Stimulated activated CD8-positive, alpha-beta memory T cell treated with anti-CD3 and anti-CD28 coated beads, Interleukin-7, amount 100 ng/mL, for 24 hours (primary cell): ENCODE measurements at places on chromosomes 3 and 15.

GRCh38 chr3:100099621-100100020 lies 14.7 kb downstream of the FILIP1L start:
- no peak for DNase-seq

DNA sequence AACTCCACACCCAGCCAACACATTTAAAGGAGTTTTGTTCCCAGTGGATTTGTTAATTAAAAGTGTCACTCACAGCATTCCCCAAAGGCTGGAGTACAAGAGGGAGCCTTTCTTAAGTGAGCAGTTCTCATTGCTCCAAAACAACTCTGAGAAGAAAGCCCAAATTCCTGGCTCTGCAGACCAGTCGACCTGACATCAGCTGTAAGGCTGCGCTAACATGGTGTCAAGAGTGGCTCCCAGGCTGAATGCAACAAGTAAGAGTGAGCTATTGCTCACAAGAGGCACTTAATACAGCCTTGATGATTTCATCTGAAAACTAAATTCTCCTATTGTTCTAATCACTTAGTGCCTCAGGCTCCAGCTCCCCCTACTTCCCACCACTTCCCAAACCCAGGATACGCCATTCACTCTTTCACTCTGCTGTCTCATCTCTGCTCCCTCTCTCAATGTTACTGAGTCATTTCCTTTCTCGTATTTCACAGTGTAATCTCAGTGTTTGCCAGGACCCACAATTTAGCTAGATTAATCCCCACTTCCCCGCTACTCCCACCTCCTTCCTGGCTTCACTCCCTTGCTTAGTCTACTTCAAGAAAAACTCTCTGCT lies 81.8 kb downstream of the WWTR1 start:
- DNase-seq = no peak

DNA sequence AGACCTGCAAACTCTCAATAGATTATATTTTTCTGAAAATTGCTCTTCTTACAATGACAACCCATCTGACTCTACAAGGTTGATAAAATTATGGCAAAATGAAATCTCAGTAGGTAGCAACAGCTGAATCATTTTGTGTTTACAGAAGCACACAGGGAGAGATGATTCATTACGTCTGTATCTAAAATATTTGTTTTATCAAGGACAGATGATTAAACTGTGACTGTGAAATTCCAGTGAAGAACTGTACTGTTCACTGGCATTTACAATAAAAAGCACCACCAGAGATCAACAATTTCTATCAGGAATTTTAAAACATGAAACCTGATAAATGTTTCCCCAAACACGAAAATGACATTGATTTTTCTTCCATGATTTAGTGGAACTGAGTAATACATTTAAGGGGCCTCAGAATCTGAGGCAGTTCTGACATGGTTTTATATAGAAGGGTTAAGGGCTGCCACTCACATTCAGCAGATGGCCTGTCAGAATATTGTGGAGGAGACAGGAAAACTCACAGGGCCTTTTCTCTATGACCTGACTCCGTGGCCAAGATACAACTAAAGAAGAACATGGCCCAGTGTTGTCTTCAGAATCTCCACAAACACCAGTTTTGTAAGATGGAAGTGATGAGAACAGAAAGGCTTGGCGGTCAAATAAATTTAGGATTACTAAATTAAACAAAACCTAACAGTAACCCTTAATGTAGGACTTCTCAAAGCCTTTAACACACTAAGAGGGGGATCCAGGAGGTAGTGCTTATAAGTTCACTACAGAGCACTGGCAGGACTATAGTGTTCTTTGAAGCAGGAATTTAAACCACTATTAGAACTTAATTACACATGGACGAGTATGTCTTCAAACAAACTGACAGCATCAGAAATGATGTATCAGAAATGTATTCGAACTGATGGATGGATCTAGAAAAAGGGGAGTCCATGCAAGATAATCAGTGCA lies 25.9 kb downstream of the RAD18 start:
- no peak for DNase-seq

DNA sequence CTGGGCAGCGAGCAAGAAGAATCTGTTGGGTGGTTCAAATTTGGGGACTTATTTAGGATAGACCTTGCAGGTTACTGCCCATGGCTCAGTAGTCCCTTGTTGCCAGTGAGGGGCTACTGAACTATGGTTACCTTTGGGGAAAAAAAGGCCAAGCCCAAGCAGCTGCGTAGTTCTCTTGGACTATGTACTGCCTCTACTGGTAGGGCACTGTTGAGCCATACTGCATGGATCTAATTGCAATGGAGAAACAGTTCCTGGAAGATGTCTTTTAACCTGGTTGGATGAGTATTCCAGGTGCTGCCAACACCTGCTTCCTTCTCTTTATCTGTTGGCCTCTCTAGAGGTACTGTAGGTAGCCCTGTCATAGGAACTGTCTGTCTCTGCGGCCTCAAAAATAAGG lies 671.9 kb upstream of the CBLB start:
- no peak for DNase-seq

DNA sequence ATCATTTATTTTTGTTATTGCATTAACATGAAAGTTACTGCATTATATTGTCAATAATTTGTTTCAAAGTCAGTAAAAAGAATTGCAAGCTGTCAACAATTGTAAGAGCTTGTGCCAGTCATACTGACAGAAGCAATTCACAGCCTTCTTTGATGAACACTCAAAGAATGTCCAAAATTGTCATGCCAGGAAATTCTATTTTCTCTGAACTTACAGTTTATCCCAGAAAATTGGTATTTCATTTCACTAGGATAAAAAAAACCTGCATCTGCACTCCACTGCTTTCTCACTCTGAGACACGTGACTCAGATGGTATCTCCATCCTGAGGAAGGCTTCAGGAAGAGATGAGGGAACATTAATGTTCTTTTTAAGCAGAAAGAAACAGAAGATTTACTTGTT lies 332.6 kb upstream of the CCDC54 start:
- DNase-seq = no peak

DNA sequence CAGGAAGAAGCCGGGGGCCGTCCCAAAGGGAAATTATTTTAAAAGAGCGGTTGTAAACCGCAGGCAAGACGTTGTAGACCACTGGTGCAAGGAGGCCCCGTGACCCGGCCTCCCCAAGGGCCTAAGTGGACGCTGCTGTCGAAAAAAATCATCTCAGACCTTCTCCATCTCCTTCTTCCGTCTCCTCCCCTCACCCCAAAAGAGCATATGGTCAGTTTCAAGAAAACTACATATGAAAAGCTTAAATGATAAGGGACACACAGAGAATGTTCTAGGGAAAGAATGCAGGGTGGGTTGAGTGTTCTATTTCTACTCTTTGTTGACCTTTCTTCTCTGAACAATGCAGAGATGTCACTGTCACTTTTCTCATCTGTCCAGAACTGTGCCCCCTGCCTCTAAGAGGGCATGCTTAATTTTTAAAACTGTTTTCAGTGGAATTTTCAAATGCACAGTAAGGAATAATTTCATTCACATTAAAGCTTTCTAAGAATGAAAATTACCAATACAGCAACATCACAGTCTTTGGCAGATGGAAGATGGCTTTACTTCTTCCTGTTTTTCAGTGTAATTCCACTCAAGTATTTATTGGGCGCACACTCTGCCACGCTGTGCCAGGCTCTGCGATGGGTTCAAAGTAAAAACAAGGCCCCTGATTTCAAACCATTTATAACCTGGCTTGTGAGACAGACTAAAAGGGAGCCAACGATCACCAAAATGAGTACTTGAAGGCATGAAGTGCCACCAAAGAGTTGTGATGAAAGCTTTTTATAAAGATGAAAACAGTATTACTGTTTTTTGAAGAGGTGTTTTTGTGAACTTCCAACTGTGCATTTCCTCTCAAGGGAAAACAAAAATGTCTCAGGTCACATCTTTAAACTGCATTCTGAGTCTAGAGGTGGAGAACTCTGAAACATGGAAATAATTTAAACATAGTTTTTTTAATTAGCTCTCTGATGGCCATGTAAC lies 891 bp upstream of the TOP2B start:
- no peak for DNase-seq

DNA sequence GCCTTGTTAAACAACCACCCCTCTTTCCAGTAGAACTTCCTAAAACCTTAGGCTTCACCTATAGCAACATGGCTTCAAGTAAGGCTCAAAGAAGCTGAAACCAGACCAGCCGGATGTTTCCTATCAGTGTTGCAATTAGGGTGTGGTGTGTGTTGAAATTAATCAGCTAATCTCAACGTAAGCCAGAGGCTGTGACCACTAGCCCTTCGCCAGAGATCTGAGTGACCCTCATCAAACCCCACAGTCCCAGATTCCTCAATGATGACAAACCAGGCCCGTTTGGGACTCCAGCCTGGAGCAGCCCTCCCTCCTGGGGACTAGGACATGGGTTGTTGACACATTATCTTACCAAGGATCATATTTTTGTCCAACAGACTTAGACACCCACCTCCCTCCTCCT lies 27.3 kb downstream of the CYP11A1 start:
- no peak for DNase-seq

DNA sequence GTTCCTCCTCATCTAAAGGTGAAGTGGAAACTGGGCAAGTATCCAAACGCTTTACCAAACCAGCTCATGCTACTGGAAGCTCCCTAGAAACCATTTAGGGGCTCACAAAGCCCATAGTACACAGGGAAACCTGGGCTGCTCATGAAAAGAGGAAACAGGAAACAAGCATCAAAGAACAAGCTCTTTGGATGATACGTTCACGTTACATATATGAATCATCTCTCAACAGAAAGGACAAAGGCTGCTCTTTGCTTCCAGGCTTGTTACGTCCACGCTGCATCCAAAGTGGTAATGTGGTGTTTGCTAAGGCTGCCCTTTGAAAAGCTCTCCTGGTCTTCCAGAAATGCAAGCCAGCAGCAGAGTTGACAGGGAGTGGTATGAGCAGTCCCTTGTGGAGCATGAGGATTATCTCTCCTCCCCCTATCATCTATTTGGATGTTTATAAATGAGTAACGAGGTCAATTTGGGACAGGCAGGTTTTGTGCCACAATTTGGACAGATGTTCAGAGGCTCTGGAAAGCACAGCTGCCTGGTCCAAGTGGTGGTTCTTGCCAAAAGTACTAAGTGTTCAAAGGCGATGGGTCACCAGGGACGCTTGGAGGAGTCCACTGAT lies 98.0 kb upstream of the RORA start:
- DNase-seq = no peak

DNA sequence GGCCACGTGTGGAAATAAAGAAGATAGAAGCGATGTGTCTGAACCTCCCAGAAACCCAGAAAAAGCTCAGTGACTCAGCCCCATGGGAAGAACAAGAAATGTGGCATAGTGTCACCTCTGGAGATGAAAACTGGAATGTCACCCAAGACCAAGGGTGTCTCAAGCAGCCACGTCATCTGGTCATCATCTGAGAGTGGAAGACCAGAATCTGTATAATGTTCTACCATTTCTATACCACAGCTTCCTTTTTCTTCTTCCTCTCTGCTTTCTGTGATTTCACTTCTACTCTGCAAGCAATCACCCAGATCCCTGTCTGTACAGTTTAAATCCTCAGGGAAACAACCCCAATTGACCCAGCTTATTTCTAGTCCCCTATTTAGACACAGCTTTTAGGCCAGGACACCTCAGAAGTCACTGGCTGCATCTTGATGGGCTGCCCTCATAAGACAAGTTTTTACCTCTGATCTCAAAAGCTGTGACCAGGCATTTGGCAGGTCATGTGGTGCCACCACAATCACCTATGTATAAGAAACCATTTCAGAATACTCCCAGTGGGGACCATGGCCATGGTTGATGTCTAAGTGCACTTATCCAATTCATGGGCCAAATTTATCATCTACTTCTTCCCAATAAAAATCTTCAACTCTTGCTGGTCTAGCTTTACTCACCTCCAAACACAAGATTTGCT lies 278.5 kb upstream of the UMPS start:
- DNase-seq = no peak

- DNase-seq = no peak
These were observed 53.5 kb downstream of the TFDP2 start for GRCh38 chr3:142095841-142096240.

DNA sequence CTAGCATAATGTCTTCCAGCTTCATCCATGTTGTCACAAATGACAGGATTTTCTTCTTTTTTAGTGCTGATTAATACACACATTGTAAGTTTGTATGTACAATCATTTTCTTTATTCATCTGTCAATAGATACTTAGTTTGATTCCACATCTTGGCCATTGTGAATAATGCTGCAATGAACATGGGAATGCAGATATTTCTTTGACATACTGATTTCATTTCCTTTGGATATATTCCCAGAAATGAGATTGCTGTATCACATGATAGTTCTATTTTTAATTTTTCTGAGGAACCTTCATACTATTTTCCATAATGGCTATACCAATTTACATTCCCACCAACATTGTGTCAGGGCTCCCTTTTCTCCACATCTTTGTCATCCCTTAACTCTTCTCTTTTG lies 117.9 kb downstream of the MEIS2 start:
- DNase-seq = no peak

DNA sequence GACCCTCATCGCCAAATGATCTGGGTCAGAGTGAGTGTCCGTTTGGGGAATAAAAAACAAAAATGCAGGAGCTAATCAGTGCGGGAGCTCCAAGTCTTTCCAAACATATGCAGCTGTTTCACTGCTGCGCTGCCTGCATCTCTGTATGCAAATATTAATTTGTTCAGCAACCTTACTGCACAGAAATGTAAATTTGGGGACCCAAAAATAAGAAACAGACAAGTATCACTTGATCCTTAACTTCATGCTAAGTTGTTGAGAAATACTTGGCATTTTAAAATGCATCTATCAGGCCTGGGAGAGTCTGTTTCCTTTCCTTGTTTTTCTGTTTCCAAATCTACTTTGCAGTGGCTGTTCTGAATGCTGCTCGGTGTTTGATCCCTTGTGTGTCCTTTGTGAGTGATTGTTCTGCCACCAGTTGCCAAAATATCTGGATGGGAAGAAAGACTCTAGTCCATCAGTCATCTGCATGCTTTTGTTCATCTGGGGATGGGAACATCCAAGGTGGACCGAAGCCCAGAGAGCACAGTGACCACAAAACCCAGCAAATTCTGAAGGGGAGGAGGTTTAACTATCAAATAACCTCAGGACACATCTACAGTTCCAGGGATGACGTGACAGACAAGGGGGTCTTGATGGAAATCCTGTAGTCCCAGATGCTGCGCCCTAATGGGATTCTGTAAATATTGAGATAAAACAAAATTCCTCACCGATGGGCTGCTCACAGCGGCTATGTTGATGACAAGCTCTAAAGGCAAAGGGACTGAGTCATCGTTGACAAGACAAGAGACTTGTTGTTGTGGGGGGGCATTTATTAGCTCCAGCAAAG lies 199.5 kb upstream of the WNT5A start:
- no peak for DNase-seq

DNA sequence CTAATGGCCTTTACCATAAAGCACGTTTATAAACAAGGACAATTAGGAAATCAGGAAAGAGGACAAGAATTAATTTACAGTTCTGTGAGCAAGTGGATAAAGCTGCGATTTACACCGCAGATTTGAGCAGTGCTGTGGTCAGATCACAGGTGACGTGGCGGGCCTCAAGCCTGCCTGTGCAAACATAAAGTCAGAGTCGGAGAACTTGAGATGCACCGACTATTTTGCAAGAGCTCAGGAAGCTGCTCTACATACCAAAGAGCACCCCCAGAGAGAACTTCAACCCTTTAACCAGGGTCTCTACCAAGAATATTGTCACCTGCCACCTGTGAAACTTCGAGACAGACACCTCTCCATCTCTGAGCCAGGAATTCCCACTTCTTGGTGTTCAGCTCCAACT lies 35.7 kb downstream of the MECOM start:
- DNase-seq = no peak

GRCh38 chr15:74127954-74128784 lies 2.2 kb upstream of the ISLR2 start:
- DNase-seq = no peak

GRCh38 chr3:49359623-49360022 lies 1.5 kb upstream of the GPX1 start:
- DNase-seq = no peak
